Left lung (tissue), 14 donors: ENCODE measurements at places on chromosomes 12 and 14.

GRCh38 chr14:37972941-37973887 lies 234.5 kb upstream of the SSTR1 start:
- H3K27ac ChIP-seq: no peak overlapping the region
- H3K4me1 ChIP-seq: no peaks in the 10 kb centered on the region
- no peak overlapping the region for H3K4me3 ChIP-seq
- no peak for DNase-seq

- peaks cover 17% of the 10 kb centered on the region for H3K4me1 ChIP-seq
- H3K27me3 ChIP-seq: no peaks in the 10 kb centered on the region
- H3K36me3 ChIP-seq: peaks cover 8% of the 10 kb centered on the region
- H3K27ac ChIP-seq: no peak overlapping the region
Measured at GRCh38 chr14:74896400-74896799, 14.7 kb downstream of the DLST start.

GRCh38 chr14:75609116-75609515 lies 30.7 kb downstream of the FLVCR2 start:
- DNase-seq: no peak
- no peaks in the 10 kb centered on the region for H3K36me3 ChIP-seq
- peaks cover 16% of the 10 kb centered on the region for H3K4me1 ChIP-seq
- no peak overlapping the region for H3K4me3 ChIP-seq
- no peaks in the 10 kb centered on the region for H3K27me3 ChIP-seq
- no peak overlapping the region for H3K27ac ChIP-seq

DNA sequence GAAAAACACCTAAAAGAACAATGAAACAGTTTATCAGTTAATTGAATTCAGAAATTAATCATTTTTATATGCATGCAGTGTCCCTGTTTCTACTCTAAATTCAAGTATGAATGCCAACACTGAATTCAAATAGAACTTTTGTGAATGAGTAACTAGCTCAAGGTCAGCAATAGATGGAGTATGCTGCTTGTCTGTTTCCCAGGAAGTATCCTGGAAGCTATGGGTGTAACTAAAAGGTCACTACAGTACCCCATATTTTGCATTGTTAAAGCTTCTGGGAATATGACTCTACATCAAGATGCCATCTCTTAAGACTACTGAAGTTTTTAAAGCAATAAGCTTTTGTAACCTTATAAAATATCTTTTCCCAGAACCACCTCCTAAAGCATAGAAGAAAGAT lies 681.4 kb upstream of the FBXO33 start:
- no peak overlapping the region for H3K27ac ChIP-seq
- H3K4me3 ChIP-seq: no peak overlapping the region
- DNase-seq: no peak
- no peaks in the 10 kb centered on the region for H3K4me1 ChIP-seq

DNA sequence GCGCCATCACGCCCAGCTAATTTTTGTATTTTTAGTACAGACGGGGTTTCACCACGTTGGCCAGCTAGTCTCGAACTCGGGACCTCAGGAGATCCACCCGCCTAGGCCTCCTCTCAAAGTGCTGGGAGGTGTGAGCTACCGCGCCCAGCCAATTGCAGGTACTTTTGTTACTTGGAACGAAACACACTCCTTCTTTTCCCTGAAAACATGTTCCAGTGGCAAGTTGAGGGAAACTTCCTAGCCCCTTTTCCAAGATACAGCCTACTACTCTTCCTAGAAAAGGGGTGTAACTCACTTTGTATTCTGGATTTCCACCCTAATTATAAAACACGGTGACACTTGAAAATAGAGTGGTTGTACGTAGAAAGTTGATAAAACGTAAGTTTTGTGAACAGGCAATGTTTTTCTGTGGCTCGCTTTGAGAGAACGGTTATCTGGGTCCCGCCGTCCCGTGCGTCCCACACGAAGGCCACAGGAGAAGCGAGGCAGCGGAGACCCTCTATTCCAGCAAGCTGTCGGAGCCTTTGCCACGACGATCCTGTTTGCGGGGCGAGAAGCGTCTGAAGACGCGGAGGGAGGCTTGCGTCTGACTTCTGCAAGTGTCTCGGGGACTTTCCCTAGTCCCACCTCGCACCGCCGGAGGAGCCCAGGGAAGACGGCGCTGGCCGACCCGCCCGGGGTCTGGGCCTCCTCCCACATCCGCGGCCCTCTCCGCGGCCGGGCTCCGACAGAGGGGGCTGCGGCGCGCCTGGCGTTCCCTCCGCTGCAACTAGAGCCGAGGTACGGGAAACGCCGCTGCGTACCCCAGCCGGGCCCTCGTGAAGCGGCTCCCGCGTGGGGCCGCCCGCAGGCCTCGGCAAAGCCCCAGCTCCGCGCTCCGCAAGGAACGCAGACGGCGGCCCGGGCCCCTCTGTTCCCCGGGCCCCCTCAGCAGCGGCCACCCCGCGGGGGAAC lies 745 bp downstream of the CDCA4 start:
- peak overlapping the region; percentile 92 for H3K4me3 ChIP-seq
- no peaks in the 10 kb centered on the region for H3K36me3 ChIP-seq
- DNase-seq: peak; percentile 53
- H3K4me1 ChIP-seq: peaks cover 13% of the 10 kb centered on the region

- H3K4me3 ChIP-seq: no peak overlapping the region
- DNase-seq: no peak
- H3K27me3 ChIP-seq: peaks cover 1% of the 10 kb centered on the region
- no peaks in the 10 kb centered on the region for H3K4me1 ChIP-seq
Measured at GRCh38 chr12:31230004-31230403, 95.9 kb downstream of the SINHCAF start.

GRCh38 chr14:32677129-32677780 lies 261.4 kb upstream of the NPAS3 start:
- H3K4me1 ChIP-seq: no peaks in the 10 kb centered on the region
- no peak overlapping the region for H3K4me3 ChIP-seq
- DNase-seq: no peak
- no peak overlapping the region for H3K27ac ChIP-seq
- no peaks in the 10 kb centered on the region for H3K27me3 ChIP-seq

DNA sequence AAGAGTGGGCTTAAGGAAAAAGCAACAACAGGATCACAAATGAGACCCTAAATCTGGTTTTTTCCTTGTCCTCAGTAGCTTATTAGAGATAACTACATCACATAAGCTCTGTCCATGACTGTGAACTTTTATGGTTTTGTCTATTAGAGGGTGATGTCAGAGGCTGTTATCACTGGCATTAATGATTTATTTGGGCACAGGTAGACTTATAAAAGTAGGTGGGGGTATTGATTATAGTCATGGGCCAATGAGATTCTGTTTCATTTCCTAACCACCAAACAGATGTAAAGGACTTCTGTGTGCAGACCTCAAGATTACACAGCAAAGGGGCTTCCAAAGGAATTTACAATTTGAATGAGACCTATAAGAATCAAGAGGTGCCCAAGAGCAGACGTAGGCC lies 316.4 kb downstream of the NRXN3 start:
- no peak for DNase-seq
- H3K36me3 ChIP-seq: no peaks in the 10 kb centered on the region
- H3K4me1 ChIP-seq: no peaks in the 10 kb centered on the region

- DNase-seq: no peak
- no peak overlapping the region for H3K27ac ChIP-seq
- H3K36me3 ChIP-seq: no peaks in the 10 kb centered on the region
- peaks cover 17% of the 10 kb centered on the region for H3K27me3 ChIP-seq
- peaks cover 8% of the 10 kb centered on the region for H3K4me1 ChIP-seq
Measured at GRCh38 chr12:57853864-57854556, 7.5 kb upstream of the CTDSP2 start.

- H3K27ac ChIP-seq: no peak overlapping the region
- H3K4me1 ChIP-seq: no peaks in the 10 kb centered on the region
- H3K36me3 ChIP-seq: no peaks in the 10 kb centered on the region
- H3K27me3 ChIP-seq: no peaks in the 10 kb centered on the region
Measured at GRCh38 chr14:62304257-62304656, 542.0 kb downstream of the SNAPC1 start.

DNA sequence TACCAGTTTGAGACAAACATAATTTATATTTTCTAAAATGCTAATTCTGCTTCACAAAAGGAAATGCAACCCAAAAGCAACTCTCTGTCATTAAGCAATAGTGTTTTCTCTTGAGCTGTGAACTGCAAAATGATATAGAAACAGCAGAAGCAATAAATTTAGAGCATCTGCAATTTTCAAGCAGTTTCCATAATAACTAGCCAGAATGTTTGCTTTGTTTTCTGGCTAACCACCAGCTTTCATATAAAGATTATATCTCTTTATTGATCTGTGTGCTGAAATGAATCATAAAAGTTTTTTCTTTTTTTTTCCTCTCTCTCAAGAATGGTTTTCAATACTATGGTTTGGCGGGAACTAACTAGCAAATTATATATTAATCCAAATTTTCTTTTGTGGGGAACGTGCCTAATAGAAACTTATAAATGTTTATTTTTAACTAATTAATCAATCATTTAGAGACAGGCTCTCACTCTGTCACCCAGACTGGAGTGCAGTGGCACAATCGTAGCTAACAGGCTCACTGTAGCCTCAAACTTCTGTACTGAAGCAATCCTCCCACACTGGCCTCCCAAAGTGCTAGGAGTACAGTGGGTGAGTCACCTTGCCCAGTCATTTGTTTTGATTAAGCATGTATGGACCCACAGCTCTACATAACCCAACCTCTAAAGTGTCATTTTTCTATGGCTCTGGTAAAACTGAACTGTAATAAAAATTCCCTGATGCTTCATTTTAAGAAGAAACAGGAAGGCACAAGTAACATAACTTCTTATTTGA lies 830.1 kb upstream of the MGAT4C start:
- no peak overlapping the region for H3K27ac ChIP-seq
- H3K27me3 ChIP-seq: no peaks in the 10 kb centered on the region
- H3K4me3 ChIP-seq: no peak overlapping the region
- no peak for DNase-seq
- H3K4me1 ChIP-seq: no peaks in the 10 kb centered on the region
- no peaks in the 10 kb centered on the region for H3K36me3 ChIP-seq

DNA sequence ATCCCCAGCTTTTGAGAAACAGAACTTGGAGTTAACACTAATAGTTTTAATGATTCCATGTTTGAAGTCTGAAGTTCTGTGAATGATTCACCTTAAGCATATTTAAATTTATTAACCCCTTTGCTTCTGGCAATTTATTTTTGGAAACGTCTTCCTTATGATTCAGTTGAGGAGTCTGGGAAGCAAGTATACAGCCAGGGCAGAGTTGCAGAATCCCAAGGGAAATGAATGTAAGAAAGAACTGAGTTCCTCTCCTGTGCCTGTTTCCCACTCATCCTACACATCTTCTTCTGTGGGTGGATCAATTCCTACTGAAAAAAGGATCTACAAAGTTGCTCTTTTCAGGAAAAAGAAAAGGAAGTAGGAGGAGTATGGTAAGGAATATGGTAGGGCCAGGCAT lies 108.2 kb upstream of the CCDC91 start:
- H3K36me3 ChIP-seq: no peaks in the 10 kb centered on the region
- no peak for DNase-seq
- no peaks in the 10 kb centered on the region for H3K27me3 ChIP-seq
- no peak overlapping the region for H3K27ac ChIP-seq

GRCh38 chr12:43893670-43894069 lies 57.8 kb downstream of the TMEM117 start:
- no peak for DNase-seq
- H3K4me1 ChIP-seq: no peaks in the 10 kb centered on the region
- no peak overlapping the region for H3K4me3 ChIP-seq

DNA sequence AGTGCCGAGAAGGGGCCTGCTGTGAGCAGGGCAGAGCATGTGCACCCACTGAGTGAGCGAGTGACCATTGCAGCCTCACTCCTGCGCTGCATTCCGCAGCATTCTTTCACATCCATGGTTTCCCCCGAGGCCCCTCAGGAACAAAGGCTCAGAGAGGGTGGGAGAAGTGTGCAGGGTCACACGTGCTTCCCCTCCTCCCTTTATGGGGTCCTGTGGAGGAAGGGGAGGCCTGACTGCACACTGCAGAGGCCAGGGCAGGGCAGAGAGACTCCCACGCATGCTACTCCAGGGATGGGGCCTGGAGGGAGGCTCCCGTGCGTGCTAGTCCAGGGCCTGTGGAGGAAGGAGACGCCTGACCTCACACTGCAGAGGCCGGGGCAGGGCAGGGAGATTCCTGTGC lies 63.2 kb downstream of the DIO3 start:
- no peak overlapping the region for H3K27ac ChIP-seq
- peaks cover 6% of the 10 kb centered on the region for H3K27me3 ChIP-seq
- no peaks in the 10 kb centered on the region for H3K36me3 ChIP-seq
- H3K4me1 ChIP-seq: peaks cover 12% of the 10 kb centered on the region
- no peak overlapping the region for H3K4me3 ChIP-seq

- no peak for DNase-seq
- no peaks in the 10 kb centered on the region for H3K36me3 ChIP-seq
- no peak overlapping the region for H3K27ac ChIP-seq
- no peaks in the 10 kb centered on the region for H3K4me1 ChIP-seq
- H3K27me3 ChIP-seq: no peaks in the 10 kb centered on the region
Measured at GRCh38 chr12:89927226-89927698, 218.6 kb upstream of the ATP2B1 start.

DNA sequence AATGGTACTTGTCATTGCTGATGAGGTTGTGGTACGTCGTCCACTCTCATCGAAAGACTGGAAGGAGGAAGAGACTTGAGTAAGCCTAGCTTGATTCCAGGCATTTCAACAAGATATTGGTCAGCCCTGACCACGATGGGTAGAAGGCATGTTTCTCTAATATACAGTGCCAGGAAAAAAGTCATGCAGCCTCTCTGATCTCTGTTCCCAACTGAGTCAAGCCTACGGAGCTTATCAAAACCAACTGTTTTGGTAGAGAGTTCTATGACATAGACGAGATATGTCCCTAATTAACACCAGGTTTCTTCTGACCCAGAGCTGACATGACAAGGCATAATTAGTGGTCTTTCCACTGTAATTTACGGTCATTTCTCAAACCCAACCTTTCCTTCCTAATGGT lies 58.5 kb downstream of the NIN start:
- DNase-seq: no peak
- H3K27me3 ChIP-seq: no peaks in the 10 kb centered on the region
- H3K27ac ChIP-seq: no peak overlapping the region
- H3K4me3 ChIP-seq: no peak overlapping the region
- H3K36me3 ChIP-seq: peaks cover 83% of the 10 kb centered on the region

GRCh38 chr12:1344245-1344644 lies 250.1 kb downstream of the FBXL14 start:
- no peak overlapping the region for H3K4me3 ChIP-seq
- no peaks in the 10 kb centered on the region for H3K27me3 ChIP-seq
- H3K4me1 ChIP-seq: no peaks in the 10 kb centered on the region
- no peaks in the 10 kb centered on the region for H3K36me3 ChIP-seq
- H3K27ac ChIP-seq: no peak overlapping the region

GRCh38 chr12:97616946-97617345 lies 154.3 kb downstream of the RMST start:
- H3K27me3 ChIP-seq: no peaks in the 10 kb centered on the region
- no peaks in the 10 kb centered on the region for H3K36me3 ChIP-seq
- H3K27ac ChIP-seq: no peak overlapping the region

DNA sequence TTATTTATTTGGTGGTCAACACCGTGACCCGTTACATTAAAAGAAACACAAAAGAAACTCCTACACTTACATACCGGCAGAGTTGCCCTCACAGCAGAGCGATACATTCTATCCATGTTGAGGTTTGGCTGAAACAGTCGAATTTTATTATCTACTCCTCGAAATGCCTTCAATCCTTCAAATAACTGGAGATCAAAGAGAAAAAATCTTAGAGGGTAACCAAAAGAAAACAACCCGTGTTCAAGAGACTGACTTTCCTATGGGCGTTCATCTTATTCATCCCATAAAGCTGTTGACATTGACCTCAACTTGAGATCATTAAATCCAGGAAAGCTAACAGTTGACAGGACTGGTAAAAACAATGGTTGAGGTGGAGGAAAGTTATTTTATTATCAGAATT lies 67.7 kb downstream of the BCAT1 start:
- H3K4me3 ChIP-seq: no peak overlapping the region
- no peaks in the 10 kb centered on the region for H3K27me3 ChIP-seq
- H3K36me3 ChIP-seq: no peaks in the 10 kb centered on the region
- no peaks in the 10 kb centered on the region for H3K4me1 ChIP-seq
- no peak for DNase-seq
